CD4-positive, alpha-beta T cell treated with Interleukin-17A for 4 hours (primary cell): ENCODE measurements at places on chromosomes 2 and 18.

- DNase-seq, result no peak
Observed at GRCh38 chr2:55779459-55780421, 86.1 kb upstream of the PNPT1 start.

GRCh38 chr18:71374294-71375000, 1085.6 kb downstream of the SOCS6 start:
- DNase-seq, result no peak

DNA sequence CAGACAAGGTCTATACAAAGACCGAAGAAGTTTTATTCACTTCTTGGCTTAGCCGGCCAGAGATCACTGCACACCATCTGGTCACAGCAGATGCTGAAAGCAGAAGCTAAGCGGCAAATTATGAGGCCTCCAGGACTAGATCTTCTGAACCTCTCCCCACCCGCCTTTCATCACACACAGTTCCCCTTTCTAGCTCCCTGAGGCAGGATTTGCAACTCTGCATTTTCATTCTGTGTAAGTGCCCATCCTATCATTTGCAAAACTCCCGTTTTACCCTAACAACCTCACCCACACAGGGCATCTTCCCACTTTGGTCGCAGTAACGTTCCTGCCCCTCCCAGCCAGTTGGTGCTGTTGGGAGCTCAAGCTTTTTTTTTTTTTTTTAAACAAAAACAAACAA, 3.1 kb upstream of the MOB1A start:
- DNase-seq, result no peak

DNA sequence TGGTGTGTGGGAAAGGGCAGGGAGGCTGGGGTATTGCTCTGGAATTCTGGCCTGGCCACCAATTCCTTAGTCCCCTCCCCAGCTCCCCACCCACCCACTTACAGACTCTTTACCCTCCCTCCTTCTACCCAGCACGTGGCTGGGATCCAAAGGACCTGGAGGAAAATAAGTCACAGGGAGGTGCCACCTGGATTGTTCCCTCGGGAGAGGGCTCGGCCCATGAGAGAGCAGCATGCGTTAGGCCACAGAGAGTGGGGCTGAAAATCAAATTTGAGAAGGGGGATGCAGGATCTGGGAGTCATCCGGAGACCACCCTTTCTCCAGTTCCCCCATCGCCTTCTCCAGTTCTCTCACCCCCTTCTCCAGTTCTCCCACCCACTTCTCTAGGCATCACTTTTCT, 3.0 kb downstream of the ASPRV1 start:
- DNase-seq, result no peak

GRCh38 chr2:64288321-64289193, 144.3 kb upstream of the PELI1 start:
- DNase-seq, result no peak

- DNase-seq, result no peak
Observed at GRCh38 chr2:224555823-224556366, 29.3 kb downstream of the CUL3 start.

GRCh38 chr18:9876867-9877654, 8.7 kb upstream of the TXNDC2 start:
- no peak for DNase-seq

DNA sequence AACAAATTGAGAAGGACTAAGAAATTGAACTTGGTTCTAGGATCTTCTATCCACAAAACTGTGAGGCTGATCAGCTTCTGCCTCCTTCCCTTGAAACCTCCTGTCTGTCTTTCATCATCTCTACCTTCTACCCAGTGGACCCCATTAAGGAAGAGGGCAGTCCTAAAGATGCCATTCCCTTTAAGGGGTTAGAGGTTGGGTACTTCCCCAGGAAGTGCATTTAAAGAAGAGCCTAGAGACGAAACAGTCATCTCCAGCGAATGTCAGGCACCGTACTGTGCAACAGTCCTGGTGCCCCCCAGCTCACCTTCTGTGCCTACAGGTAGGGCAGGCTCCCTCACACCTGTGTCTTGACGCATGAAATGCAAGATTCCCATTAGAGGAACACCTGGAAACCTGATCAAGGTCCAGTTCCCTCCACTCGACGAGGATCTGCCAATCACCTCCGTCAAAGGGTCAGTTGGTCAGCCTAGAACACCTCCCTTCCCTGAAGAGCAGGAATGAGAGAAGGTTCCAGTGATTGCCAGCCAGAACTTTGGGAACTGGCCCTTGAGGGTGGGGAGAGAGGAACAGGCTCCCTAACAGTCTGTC, 20.9 kb downstream of the LOXHD1 start:
- no peak for DNase-seq
